HFFc6 (cell line): ENCODE measurements at places on chromosomes 13 and 19. TPM values are rescaled to one million over a fixed set of nuclear protein-coding genes. Genes with fewer than 3 reads are reported as not detected.

SPTBN4 gene
- total RNA-seq, result 0.24 to 0.35 TPM (median 0.28 TPM) in 3 replicates

KLK14 gene
- total RNA-seq, result 0.24 to 0.36 TPM in 2 of 3 replicates, not detected in the other

CDX2 gene
- not detected in 2 replicates for total RNA-seq

DNA sequence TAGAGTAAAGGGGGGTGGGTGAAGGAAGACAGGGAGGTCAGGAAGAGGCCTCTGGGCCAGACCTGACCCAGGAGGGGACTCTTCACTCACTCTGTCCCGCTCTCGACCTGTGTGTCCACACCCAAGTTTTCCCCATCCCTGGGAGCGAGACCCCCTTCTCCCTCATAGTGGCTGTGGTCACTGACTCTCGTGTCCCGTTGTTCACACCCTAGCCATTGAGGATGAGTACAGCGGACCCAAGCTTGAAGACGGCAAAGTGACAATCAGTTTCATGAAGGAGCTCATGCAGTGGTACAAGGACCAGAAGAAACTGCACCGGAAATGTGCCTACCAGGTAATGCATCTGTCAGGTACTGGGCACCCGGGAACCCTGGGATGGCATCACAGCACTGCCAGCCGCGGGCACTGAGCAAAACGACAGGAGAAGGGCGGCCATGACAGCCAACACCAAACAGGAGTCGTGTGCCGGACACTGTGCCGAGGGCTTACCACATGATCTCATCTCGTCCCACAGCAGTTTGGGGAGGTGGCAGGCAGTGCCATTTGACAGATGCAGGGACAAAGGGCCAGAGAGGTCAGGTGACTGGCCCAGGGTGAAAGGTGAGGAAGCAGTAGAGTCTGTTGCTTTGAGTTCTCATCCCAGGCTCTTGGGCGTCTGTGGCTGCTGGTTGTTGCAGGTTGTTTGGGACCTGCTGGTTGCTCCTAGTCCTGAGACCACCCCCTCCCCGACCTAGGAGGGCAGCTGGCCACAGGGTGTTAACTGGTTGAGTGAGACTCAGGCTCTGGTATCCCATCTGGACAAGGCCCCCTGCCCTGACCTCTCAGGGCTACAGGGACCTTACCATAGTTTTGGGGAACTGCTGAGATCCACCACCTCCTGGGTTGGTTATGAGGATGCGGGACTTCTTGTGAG, 29.6 kb downstream of the PPP5C start:
- H3K4me3 ChIP-seq, result no peak overlapping the region
- peak overlapping the region; percentile 89 for H3K27ac ChIP-seq
- no peak for DNase-seq
- no peaks in the 10 kb centered on the region for H3K27me3 ChIP-seq

DNA sequence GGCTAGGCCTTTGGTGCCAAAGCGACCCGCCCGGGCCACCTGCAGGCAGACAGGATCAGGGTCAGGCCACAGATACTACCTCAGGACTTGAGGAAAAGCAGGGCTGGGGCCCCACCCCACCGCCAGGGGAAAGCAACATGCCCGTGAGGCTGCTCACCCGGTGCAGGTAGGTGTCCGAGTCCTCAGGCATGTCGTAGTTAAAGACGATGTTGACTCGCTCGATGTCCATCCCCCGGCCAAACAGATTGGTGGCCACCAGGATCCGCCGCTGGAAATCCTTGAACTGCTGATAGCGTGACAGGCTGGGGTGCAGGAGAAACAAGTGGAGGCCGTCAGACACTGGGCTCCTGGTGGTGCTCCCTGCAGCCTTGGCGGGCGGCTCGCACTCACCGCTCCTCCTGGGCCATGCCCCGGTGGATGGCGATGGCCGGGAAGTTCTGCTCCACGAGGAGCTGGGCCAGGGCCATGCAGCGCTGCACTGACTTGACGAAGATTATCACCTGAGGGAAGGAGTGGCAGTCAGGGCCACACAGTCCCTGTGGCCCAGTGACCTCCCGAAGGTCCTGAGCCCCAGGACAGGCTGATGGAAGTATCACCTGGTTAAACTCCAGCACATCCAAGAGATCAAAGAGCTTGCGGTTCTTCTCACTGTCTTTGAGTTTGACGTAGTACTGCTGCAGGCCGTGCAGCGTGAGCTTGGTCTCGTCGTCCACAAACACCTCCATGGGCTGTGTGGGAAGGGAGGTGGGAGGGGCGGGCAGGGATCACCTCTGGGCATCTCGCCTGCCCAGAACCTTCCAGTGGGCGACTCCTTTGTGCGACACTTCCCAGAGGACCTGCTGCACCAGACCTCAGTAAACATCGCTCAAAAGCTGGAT, 9.8 kb downstream of the DDX39A start:
- no peak overlapping the region for H3K27ac ChIP-seq
- H3K27me3 ChIP-seq, result peaks cover 12% of the 10 kb centered on the region
- H3K4me3 ChIP-seq, result no peak overlapping the region
- H3K4me1 ChIP-seq, result peaks cover 10% of the 10 kb centered on the region; the same call in 1 of the 2 replicates
- H3K36me3 ChIP-seq, result peaks cover 37% of the 10 kb centered on the region
- DNase-seq, result no peak

DNA sequence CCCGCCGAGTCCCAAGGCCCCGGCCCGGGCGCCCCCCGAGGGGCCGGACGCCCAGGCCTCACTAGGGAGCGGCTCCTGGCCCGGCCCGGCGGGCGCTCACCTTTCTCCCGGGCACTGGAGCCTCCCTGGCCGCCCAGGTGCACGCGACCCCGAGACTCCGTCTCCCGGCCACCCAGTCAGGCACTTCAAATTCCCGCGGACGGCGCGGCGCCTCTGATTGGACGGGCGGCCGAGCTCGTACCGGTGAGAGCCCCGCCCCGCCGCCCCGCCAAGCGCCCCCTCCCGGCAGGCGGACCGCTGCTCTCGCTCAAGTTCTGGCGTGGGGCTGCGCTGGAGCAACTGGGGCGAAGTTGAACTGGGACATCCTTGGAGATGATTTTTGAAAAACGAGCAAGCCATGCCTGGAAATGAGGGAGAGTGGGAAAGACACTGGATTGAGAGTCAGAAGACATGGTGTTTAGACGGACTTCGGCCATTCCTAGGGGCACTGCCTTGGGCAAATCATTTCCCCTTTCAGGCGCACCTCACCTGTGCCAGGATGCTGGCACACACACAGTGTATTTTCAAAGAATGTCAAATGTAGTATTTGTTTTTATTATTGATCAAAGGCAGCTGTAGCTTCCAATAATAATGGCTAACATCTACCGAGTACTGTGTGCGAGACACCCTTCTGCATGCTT, 485.3 kb downstream of the UQCRFS1 start:
- H3K27me3 ChIP-seq, result peaks cover 13% of the 10 kb centered on the region
- DNase-seq, result no peak
- H3K27ac ChIP-seq, result no peak overlapping the region
- no peak overlapping the region for H3K4me3 ChIP-seq

- H3K36me3 ChIP-seq, result peaks cover 25% of the 10 kb centered on the region
- H3K4me1 ChIP-seq, result peaks cover 6% of the 10 kb centered on the region; the same call in 1 of the 2 replicates
- no peaks in the 10 kb centered on the region; the same call in 1 of the 2 replicates for H3K27me3 ChIP-seq
- H3K4me3 ChIP-seq, result no peak overlapping the region; the same call in 1 of the 2 replicates
- H3K27ac ChIP-seq, result no peak overlapping the region
- no peak for DNase-seq
Measured at GRCh38 chr19:52520013-52520412, 7.5 kb upstream of the ZNF808 start.

DNA sequence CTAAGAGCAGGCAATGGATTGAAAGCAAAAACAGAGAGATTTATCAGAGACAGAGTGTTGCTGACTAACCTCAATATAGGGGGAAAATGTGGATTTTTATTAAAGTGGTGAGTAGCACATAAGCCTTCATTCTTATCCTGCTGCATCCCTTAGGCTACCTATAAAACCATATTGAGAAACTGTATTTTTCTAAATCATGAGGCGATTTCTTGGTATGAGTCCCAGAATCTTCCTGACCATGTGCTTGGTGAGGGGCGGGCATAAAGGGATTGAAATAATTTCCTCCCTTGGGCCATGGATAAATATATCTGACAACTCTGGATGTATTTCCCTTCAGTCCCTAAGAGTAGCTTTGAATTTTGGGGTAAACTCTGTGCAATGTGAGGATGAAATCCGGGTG, 72.8 kb downstream of the EFNB2 start:
- no peaks in the 10 kb centered on the region for H3K36me3 ChIP-seq
- DNase-seq, result no peak
- no peak overlapping the region for H3K27ac ChIP-seq
- no peaks in the 10 kb centered on the region for H3K4me1 ChIP-seq
- peaks cover 33% of the 10 kb centered on the region for H3K27me3 ChIP-seq

- H3K27ac ChIP-seq, result no peak overlapping the region
- H3K36me3 ChIP-seq, result no peaks in the 10 kb centered on the region
- H3K4me1 ChIP-seq, result no peaks in the 10 kb centered on the region
- no peak for DNase-seq
- no peak overlapping the region for H3K4me3 ChIP-seq
Measured at GRCh38 chr19:35204799-35205732, 23.5 kb downstream of the FAM187B start.

DNA sequence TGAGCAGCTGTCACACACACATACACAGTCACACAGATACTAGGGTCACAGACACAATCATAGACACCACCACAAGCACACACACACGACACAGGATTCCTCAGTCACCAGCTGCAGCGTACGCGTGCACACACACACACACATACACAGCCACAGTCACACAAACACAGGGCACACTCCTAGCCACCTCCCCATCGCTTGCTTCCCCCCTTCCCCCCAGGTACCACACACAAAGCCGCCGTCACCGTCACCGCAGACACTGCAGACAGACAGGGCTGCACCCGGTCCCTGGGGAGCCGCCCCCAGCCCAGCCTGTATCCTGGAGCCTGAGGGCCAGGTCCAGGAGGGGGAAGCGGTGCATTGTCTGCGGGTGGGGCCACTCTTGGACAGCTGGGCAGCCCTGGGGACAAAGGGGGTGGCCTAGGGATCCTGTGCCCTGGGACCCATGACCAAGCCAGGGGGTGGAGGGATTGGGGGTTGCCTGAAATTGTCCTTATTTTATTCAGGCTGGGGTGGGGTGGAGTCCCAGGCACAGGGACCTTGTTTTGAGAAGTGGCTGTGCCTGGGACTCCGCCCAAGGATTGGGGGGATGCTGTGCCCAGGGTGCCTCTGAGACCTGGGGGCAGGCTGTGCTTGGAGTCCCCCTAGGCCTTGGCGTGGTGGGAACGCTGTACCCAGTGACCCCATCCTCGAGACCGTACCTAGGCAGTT, 957 bp downstream of the NUMBL start:
- peak overlapping the region; percentile 51 for H3K27ac ChIP-seq
- H3K36me3 ChIP-seq, result peaks cover 20% of the 10 kb centered on the region
- no peak overlapping the region for H3K4me3 ChIP-seq
- peaks cover 5% of the 10 kb centered on the region; the same call in 1 of the 2 replicates for H3K4me1 ChIP-seq

- H3K27ac ChIP-seq, result no peak overlapping the region
- no peaks in the 10 kb centered on the region for H3K27me3 ChIP-seq
- H3K36me3 ChIP-seq, result no peaks in the 10 kb centered on the region; the same call in 1 of the 2 replicates
Measured at GRCh38 chr13:105201351-105201750, 1334.1 kb downstream of the EFNB2 start.

DNA sequence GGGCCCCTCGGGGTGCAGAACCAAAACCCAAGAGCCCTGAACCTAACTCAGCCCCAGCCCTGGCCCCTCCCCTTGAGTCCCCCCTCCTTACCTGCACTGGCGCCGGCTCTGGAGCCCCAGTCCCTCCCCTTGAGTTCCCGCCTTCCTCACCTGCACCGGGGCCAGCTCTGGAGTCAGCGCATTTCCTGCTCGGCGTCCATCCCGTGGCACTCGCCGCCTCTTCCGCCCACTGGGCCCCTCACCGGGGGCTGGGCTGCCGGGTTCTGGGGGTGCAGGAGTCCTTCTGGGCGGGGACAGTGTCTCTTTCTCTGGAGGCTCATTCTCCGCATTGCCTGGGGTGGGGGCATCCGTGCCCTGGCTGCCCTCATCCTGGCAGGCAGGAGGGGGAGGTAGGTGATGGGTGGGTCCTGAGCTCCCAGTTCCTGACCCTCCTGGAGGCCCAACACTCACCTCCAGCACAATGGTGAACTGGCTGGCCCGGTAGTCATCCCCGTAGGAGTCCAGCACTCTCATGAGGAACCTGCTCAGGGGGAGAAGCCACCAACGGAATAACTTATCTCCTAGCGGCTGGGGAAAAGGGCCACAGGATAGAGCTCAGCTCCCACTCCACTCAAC, 5.3 kb downstream of the NDUFA3 start:
- DNase-seq, result no peak
- no peaks in the 10 kb centered on the region for H3K4me1 ChIP-seq
- no peak overlapping the region for H3K27ac ChIP-seq
- no peak overlapping the region for H3K4me3 ChIP-seq
- H3K36me3 ChIP-seq, result peaks cover 24% of the 10 kb centered on the region

DNA sequence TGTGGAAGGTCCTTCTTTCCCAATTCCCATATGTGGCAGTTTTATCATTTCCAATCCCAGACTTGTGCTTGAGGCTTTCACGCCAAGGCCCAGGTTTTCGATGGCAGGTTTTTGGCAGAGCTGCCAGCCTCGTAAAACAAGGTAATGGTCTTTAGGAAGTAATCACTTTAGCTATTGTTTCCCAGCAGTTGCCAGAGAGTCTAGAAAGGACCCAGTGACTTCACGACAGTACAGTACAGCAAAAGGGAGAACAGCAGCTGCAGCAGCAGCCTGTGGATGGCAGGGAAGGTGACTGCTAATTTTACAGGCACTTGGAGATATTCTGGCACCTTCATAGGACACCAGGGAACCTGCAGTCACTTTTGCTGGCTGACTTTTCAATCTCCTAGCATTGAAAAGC, 291.6 kb upstream of the MAB21L1 start:
- H3K36me3 ChIP-seq, result no peaks in the 10 kb centered on the region
- DNase-seq, result no peak
- H3K27me3 ChIP-seq, result no peaks in the 10 kb centered on the region

GRCh38 chr19:37979547-37980082, 72.6 kb downstream of the SIPA1L3 start:
- H3K27ac ChIP-seq, result peak overlapping the region; percentile 60
- H3K4me1 ChIP-seq, result peaks cover 42% of the 10 kb centered on the region
- peaks cover 11% of the 10 kb centered on the region for H3K36me3 ChIP-seq

GRCh38 chr13:110447058-110447511, 114.4 kb downstream of the RAB20 start:
- peak overlapping the region; percentile 54; the same call in 1 of the 2 replicates for H3K4me3 ChIP-seq
- H3K27me3 ChIP-seq, result peaks cover 3% of the 10 kb centered on the region; the same call in 1 of the 2 replicates
- peak overlapping the region; percentile 73 for H3K27ac ChIP-seq
- DNase-seq, result peak; percentile 29
- H3K4me1 ChIP-seq, result peaks cover 72% of the 10 kb centered on the region

DNA sequence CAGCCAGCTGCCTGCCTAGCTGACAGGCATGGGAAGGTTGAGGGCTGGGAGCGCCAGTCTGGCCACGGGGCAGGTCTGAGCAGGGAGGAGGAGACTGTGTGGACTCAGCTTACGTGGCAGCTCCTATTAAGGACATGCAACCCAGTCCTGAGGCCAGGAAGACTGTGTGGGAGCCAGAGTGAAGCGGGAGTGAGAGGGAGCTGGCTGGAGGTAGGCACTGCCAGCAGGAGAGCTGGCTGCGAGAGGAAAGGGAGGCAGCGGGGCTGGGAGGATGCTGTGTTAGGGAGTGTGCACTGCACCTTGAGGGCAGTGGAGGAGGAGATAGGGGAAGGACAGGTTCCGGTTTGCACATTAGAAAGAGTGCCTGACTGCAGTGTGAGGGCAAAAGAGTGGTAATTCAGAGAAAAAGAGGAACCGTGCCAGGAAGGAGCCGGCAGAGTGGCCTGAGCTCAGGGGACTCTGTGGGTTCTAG, 99.2 kb downstream of the SLC7A1 start:
- DNase-seq, result no peak
- H3K27ac ChIP-seq, result no peak overlapping the region
- H3K4me1 ChIP-seq, result no peaks in the 10 kb centered on the region
- H3K27me3 ChIP-seq, result peaks cover 18% of the 10 kb centered on the region
- H3K36me3 ChIP-seq, result no peaks in the 10 kb centered on the region
- H3K4me3 ChIP-seq, result no peak overlapping the region
